ENCODE measurements at places on chromosomes 2 and 18.

GRCh38 chr2:48713647-48714046 is 41.9 kb downstream of the LHCGR start:
- DNase-seq, result no peak

- DNase-seq, result no peak
These were observed 883.2 kb downstream of the SLC4A3 start for GRCh38 chr2:220510668-220511067.

GRCh38 chr18:28576941-28577340 is 400.0 kb upstream of the CDH2 start:
- DNase-seq, result no peak

GRCh38 chr2:169925968-169926367 is 98.7 kb downstream of the UBR3 start:
- no peak for DNase-seq

DNA sequence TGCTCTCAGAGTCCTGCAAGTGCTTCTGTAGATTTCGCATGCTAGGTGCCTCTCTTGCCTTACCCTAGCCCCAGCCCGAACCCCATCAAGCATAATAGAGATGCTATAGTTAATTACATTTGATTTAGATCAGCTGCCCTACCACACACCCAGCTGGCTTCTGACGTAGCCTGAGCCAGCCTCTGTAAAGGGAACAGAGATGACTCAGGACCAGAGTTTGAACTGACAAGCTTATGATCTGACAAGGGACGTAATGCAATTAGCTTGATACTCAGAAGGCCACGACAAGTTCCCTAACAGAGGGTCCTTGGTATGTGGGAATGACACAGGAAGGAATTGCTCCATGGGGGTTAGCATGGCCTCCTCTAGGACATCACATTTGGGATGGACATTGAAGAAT is 126.6 kb downstream of the LRATD1 start:
- DNase-seq, result no peak

DNA sequence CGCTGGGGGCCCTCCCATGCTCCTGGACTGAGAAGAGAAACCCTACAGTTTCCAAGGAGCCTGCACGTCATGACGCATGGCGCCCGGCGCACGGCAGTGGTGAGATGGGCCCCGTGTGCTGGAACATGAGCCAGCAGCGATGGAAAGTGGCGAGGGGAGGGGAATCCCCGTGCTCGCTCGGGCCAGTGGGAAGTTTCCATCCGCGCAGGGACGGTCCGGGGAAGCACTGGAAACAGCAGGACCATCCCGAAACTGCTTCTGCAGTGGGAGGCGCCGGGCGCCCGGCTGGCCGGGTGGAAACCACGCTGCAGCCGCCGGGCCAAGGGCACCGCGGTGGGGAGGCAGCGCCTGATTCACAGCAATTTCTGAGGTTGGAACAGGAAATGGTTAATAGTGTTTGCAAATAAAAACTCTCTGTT is 4.9 kb upstream of the PDCD1 start:
- DNase-seq, result no peak

DNA sequence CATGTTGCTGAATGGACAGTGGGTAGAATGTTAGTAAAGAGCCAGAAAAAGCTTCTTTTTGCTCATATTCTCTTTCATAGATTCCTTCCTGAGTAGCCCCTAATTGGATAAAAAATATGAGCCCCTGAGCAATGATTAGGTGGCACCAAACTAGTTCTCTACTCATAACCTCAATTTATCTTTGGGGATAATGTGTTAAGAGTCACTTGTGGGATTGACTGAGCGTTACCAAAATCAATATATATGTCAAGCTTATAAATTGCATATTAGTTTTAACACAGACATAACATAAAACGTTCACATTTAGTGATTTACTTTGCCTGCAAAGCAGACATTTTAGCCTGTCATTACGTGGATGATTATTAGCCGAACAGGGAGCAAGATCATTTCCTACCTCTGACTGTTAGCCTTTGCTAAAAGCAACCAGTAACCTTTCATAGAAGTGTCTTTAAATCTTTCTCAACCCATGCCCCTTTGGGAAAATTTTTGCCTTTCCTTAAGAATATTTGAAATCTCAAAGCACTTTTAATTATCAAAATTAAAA is 85.4 kb downstream of the ARHGAP28 start:
- DNase-seq, result no peak

GRCh38 chr2:2392332-2392731 is 61.3 kb upstream of the MYT1L start:
- no peak for DNase-seq

- DNase-seq, result no peak
These were observed 117.9 kb downstream of the NRP2 start for GRCh38 chr2:205800224-205800623.

DNA sequence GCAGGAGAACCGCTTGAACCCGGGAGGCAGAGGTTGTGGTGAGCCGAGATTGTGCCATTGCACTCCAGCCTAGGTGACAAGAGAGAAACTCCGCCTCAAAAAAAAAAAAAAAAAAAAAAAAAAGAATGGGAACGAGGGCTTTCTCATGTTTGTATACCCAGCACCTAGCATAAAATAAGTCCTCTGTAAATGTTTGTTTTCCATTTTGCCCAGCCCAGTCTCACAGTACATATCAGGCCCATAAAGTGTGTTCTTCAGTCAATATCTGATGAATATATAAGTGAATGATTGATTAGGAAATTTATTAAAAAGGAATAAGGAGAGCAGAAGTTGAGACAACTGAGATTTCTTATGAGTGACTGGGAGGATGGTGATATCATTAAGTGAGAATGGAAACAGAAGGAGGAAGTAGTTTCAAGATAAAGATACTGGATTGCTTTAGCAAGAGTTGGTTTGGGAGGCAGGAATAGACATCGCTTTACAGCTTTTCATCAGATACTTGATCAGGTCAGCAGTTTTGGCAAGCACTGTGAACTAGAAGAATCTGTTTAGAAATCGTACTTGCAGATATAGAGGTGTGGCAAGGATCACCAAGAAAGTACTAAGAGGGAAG is 327.5 kb downstream of the KIAA1328 start:
- no peak for DNase-seq

DNA sequence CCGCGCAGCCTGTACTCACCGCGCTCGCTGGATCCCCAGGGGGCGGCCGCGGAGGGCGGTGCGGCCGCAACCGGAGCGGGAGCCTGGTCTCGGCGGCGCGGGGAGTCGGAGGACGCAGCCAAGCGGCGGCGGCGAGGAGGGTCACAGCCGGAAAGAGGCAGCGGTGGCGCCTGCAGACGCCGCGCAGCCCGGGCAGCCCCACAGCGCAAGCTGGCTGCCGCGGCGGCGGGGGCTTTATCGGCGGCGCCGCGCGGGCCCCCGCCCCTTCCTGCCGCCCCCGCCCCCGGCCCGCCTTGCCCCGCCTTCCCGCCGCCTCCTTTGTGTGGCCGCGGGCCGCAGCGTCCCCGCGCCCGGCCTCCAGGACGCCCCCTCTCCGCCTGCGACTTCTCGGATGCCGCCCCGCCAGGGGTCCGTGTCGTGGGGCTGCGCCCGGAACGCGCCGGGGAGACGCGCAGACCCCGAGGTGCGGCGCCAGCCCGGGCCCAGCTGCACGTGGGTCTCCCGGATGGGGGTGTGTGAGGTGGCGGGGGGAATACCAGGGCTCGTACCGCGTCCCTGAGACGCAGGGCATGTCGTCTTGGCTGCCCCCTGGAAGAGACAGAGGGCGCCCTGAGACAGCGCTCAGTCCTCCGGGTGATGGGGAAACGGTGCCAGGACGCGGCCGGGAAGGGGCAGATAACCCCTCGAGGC is at the start of gene SERPINE2:
Gene SERPINE2, minus strand, starts transcription at position 207 of the 690 bp plus-strand sequence. CDS start 37,386 bp downstream, outside the sequence.
- no peak for DNase-seq

GRCh38 chr2:221513232-221513631 is 58.9 kb downstream of the EPHA4 start:
- DNase-seq, result no peak

GRCh38 chr18:75141734-75142133 is 67.2 kb downstream of the PTGR3 start:
- no peak for DNase-seq

- DNase-seq, result no peak
These were observed 1139.4 kb upstream of the GYPC start for GRCh38 chr2:125516496-125517109.

GRCh38 chr18:58539659-58540380 is 89.1 kb downstream of the ALPK2 start:
- DNase-seq, result no peak

- no peak for DNase-seq
These were observed 17.0 kb downstream of the ITSN2 start for GRCh38 chr2:24343225-24343882.

- no peak for DNase-seq
These were observed 41.8 kb upstream of the SLC14A1 start for GRCh38 chr18:45682181-45682580.

DNA sequence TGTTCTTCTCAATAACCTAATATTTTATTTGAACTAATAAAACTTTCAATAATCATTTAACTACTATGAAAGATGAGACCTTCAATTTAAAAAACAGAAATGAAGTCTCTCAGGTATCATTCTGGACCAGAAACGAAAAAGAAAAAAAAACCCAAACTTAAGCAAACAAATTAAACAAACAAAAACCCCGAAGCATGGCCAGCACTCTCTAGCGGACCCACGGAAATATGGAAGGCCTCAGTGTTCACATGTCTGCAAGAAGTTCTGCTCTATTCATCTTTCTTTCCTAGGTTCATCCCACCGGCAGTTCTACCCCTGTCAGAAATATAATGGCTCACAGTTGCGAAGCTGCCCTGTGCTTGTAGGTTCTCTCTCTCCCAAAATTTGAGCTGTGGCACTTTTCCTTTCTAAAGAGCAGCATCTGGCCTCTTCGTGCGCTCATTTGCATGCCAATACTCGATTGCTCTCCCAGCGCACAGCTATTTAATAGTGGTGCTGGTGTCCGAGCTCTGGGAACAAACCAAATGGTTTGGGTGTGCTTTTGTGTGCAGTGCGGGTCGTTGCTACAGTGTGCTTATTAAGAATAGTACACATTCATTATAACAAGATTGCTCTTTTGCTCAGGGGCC is 129.0 kb upstream of the ZEB2 start:
- no peak for DNase-seq

DNA sequence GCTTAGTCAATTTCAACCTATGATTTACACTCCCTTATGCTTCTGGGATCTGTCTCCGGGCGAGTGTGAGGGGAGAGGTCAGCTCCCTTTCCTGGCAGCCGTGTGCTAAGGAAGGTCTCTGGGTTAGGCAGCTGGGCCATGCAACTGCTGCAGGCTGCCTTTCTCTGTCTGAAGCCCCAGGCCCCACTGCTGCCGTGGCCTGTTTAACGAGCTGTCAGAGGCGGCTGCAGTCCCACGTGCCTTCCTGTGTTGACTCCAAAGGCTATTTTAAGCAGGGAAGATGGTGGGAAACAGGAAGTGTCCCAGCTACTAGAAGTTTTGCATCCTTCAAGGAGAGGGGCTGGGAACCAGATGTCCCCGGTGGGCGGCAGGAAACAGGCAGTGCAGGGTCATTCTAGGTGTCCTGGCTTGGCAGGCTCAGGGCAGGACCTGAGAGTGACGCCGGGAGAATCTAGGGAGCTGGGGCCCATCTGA is 186.4 kb downstream of the TNS1 start:
- DNase-seq, result no peak

- DNase-seq, result no peak
These were observed 56.2 kb upstream of the LYPD6B start for GRCh38 chr2:148982282-148982681.

DNA sequence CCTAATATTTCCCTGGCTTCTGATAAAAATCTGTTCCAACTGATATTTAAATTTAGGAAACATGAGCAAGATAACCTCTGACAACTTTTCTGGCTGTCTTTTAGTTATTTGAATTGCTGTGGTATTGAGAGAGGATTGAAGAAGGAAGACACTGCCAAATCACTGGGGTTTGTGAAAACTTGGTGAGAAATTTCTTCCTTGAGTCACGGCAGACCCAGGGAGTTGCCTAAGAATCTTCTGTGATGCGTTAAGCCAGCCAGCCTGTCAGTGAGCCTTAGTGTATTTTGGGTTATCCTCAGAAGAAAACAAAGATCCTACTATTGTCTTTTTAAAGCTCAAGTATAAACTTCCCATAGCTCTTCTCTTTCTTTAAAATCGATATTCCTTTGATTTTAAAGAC is 17.5 kb upstream of the DOK6 start:
- DNase-seq, result no peak

DNA sequence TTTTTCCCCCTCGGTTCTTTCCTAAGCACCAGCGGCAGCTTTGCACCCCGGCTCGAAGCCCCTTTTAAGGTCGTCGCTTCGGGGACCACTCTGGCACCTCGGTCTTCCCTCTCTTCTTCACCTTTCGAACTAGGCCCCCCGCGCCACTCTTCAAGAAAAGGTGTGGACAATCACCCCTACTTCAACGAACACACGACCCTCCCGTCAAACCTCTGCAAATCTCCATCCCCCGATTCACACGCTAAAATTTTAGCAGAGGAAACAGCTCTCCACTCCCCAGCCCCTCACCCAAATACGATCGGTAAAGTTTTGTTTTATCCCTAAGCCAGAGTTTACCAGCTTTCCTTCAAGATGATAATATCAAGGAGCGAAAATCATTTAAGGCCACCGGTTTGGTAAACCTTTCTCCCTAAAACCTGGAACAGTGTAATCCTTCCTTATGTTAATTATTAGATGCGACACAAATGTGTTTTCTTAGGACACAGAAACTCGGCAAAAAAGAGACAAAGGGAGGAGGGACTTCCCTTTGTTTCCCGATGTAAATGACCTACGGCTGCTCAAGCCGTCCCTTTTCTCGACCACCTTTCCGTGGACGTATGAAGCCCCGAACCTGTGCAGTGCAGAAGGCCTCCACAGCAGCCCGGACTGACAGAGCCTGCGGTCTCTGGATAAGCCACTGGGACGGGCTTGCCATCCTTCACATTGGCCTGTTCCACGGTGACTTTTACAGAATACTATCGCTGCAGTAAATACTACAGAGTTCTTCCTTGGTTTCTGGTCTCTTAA is 85.2 kb downstream of the RBMS1 start:
- no peak for DNase-seq

- DNase-seq, result no peak
These were observed 154.6 kb upstream of the CTAGE1 start for GRCh38 chr18:22572341-22572740.

DNA sequence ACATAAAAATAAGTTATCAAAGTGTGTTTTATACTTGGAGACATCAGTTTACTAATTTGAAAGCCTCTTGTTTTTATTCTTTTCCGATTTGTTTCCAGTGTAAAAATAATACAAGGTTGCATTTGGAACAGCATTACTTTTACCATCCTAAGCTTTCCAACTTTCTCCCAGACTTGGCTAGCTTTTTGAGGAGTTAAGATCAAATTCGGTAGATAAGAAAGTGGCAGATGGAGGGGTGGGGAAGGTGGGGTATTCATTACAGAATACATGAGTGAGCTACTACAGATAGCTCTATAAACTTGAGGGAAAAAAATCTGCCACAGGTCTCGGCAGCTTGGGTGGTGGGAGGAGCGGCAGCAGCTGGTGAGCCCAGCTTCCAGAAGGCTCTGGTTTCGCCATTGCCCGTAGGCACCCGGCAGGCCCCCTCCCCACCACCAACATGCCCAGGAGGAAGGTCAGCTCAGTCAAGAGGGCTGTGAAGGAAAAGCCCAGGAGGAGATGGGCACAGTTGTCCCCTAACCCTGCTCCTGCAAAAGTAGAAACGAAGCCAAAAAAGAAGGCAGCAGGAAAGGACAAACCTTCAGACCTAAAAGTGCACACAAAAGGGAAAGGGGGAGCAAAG is 18.6 kb upstream of the RMC1 start:
- no peak for DNase-seq

GRCh38 chr2:980176-980575 is 29.5 kb downstream of the SNTG2 start:
- no peak for DNase-seq

- DNase-seq, result peak; percentile 13
These were observed 3.6 kb downstream of the LDLRAD4 start for GRCh38 chr18:13221869-13222855.
